Effector CD8-positive, alpha-beta T cell (primary cell): ENCODE measurements at places on chromosomes 1 and 21.

DNA sequence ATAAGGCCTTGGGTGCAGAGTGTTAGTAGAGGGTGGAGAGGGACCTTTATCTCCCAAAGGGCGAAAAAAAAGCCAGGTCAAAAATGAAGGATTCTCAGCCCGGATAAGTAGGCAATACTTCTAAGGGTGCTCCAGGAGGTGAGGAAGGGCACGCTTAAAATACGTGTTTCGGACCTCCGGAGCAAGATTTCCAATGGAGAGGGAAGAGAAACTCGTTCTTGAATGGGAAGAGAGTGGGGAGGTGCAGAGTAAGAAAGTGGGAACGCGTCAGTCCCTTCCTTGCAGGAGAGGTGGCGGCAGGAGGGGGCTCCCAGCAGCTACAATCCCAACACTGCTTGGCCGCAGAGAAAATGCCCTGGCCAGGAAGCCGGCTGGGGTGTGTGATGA is 581 bp downstream of the EFCAB14 start:
- no peak for DNase-seq

- no peak for DNase-seq
Measured at GRCh38 chr1:28966617-28967016, 52.2 kb downstream of the EPB41 start.

DNA sequence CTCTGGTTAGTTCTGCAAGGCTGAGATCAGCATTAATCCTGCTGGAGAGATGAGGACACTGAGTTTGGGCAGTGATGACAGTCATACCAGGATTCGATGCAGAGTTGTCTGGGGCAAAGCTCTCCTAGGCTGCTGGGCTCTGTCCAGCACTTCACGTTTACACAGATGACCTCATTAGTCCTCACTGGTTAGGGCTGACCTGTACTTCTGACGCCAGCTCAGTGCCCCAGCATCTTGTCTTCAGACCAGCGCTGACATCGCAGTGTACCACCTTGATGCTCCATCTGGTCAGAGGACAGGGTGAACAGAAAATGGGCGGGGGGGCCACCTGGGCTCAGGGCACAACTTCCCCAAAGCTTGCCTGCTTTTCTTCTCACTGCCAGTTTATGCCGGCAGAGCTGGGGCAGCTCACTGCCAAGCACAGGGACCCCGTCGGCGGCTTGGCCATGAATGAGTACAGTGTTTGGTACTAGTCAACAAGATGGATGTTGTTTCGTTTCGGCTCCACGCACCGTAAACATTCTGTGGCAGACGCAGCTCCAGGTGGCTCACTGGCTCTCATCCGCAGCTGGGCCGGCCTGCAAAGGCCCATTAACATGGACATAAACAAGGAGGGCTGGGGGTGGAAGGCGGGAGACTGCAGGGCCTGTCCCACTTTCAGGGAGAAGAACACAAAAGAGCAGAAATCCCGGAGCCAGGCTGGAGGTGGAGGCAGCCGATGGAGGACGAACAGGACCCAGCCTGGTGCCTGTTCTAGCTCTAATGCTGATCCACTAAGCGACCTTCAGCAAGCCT is 118.7 kb downstream of the GLIS1 start:
- DNase-seq = no peak

GRCh38 chr21:15221799-15222386 is 157.1 kb upstream of the NRIP1 start:
- DNase-seq = no peak

- DNase-seq = no peak
Measured at GRCh38 chr1:108832929-108833328, 24.0 kb downstream of the AKNAD1 start.

DNA sequence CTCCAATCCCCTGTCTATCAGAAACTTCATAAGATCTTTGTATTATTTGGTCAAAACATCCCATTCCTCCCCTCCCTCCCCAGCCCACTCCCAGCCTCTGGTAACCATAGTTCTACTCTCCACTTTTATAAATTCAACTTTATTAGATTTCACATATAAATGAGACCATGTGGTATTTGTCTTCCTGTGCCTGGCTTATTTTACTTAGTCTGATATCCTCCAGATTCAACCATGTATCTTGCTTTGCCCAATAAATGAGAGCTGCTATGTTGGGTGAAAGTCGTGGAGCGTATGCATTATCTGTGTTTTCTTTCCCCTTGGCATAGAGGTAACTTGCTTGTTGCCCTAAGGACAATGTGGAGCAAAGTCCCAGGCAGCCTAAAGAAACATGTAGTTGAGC is 28.5 kb upstream of the CHRM3 start:
- no peak for DNase-seq

DNA sequence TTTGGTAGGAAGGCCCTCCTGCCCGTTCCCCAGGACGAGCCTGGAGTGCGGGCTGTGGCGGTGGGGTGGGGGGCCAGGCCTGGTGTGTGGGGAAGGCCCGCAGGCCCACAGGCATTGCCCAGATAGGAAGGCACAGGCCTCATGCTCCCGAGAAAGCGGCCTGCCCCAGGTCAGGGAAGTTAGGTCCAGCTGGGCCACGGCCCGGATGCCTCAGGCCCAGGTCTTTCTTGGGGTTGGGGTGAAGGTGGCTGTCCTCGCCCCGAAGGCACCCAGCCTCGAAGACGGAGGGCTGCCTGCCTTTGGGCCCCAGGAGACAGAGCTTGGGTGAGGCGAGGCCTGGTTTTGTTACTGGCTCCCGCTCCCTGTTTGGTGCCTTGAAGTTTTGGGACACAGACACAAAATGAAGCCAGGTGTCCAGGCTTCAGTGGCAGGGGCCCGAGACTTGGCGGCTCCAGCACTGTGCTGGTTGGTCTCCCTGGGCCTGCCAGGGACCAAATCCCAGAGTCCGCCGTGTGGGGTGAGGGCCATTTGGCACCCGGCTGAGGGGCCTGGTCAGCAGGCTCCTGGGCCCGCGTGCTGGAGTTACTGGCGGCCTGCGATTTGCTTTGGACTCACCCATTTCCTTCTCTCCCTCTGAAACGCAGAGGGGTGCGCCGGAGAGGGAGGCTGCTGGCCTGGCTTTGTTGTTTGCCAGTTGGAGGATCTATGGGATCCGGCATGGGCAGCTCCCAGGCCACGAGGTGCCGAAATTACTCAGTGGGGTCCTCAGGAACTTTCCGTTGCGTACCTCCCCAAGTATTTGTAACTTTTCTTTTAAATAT is 2.0 kb downstream of the SKI start:
- DNase-seq = no peak

GRCh38 chr1:20836230-20836629 is 49.1 kb upstream of the HP1BP3 start:
- no peak for DNase-seq

DNA sequence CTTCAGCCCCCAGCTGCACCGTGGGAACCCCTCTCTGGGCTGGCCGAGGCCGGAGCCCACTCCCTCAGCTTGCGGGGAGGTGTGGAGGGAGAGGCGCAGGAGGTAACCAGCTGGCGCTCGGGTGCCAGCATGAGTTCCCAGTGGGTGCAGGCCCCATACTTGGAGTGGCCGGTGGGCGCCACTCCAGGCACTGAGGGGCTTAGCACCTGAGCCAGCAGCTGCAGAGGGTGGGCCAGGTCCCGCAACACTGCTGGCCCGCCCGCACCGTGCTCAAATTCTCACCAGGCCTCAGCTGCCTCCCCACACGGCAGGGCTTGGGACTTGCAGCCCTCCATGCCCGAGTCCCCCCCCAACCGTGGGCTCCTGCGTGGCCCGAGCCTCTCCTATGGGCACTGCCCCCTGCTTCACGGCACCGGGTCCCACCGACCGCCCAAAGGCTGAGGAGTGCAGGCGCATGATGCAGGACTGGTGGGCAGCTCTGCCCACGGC is 47.2 kb downstream of the LRRC53 start:
- DNase-seq = no peak

- DNase-seq = no peak
Measured at GRCh38 chr1:28606771-28607170, 14.7 kb downstream of the RAB42 start.

DNA sequence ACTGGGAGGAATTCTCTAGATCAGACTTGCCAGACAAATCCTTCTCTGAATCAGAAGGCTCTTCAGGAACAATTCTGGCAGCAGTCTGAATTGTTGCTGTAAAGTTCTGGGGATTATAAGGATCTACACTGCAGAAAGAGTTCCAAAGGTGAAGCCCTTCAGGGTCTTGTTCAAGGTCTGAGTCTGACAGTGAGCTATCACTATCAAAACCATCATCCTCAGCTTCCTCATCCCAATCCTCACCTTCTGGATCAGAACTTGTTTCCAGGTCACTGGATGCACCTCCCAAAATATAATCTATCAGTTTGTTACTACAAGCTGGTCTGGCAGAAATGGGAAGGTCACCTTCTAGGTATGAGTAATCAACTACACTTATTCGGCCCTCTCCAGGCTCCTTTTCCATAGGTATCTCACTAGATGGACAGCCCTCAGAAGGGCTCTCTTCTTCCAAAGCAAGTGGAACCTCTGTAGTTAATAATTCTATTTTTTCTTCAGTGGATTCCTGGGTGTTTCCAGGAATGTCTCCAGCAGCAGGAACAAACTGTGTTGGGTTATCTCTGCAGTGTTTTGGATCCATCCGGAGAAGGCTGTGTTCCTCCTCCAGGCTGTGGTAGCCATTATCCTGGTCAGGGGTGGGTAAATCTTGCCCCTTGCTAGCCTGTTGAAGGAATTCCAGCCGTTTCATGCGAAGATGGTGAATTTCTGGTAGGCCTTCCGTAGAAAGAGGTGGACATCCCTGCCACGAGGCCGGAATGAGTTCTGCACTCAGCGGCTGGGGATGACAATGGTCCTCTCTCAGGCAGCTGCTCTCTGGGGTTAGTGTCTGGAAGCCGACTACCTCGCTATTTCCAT is 1.6 kb downstream of the PPP1R15B start:
- DNase-seq = no peak
